ENCODE measurements at places on chromosomes 1 and 21.

DNA sequence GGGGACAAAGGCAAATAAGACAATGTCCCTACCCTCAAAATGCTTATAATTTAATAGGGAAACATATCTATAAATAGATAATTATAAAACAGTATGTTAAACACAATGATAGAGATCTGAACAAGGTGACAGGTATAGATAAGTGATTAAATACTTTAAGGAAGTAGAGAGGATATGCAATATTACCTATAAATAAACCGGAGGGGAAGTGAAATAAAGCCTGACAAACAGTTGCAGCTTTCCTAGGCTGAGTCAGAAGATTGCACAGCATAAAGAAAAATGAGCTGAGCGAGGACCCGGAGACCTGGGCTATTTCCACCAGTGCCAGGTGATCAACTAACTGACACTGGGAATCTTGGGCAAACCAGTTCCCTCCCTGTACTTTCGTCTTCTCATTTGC is 11.5 kb upstream of the PSRC1 start:
- no peak for DNase-seq

- peak; percentile 77 for DNase-seq
These were observed 43.3 kb downstream of the PTPRC start for GRCh38 chr1:198681831-198682759.

DNA sequence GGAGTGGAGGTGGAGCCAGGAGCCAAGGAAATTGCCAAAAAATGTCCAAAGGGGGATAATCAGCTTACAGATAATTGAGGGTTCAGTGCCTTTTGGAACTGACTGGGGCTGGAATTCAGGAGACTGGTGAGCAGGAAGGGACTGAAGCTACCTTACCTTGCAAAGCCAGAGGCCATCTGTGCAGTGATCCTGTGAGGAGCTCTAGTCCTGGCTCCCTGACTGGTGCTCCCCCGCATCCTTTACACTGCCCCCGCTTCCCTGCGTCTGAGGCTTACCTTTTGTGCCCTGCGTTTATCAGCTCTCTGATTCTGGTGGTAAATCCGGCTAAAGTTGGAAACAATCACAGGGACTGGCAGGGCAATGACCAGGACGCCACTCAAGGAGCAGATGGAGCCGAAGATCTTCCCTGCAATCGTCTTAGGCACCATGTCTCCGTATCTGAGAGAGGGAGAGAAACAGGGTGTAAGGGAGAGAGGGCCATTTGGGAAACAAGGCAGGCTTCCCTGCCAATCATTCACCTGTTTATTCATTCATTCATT is 31.0 kb downstream of the DDX20 start:
- DNase-seq, result no peak

GRCh38 chr1:207309745-207310273 is 11.7 kb upstream of the CD55 start:
- no peak for DNase-seq

DNA sequence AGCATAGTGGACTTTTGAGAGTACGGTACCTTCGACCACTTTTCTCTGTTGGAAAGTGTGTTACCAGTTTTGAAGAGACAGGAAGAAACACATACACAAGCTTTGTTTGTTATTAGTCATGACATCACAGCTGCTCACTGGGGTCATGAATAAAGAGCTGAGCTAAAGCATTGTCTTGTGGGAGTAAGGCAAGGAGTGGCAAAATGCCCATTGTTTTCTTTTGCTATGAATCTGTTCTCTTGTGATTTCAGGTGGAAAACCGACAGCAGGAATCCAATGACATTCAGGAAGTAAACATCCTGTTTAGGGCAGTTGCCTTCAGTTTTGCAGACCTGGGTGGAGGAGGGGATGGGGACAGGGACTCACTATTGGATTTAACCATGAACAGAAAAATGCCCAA is 66.2 kb downstream of the RGL1 start:
- DNase-seq, result no peak
